ENCODE measurements at places on chromosomes 16 and 17.

GRCh38 chr16:75948441-75948840, 222.2 kb upstream of the CPHXL start:
- DNase-seq = no peak

GRCh38 chr16:72092832-72093447, 480 bp downstream of the TXNL4B start:
- DNase-seq = no peak

DNA sequence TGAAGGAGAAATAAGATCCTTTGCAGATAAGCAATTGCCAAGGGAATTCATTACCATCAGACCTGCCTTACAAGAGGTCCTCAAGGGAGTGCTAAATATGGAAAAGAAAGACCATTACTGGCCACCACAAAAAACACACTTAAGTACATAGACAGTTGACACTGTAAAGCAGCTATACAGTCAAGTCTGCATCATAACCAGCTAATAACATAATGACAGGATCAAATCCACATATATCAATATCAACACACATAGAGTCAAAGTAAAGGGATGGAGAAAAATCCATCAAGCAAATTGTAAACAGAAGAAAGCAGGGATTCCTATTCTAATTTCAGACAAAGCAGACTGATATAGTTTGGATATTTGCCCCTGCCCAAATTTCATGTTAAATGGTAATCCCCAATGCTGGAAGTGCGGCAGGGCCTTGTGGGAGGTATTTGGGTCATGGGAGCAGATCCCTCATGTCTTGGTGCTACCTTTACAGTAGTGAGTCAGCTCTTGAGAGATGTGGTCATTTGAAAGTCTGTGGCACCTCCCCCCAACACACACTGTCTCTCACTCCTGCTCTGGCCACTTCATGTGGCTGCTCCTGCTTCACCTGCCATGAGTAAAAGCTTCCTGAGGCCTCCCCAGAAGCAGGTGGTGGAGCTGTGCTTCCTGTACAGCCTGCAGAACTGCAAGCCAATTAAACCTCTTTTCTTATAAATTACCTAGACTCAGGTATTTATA, 32.8 kb downstream of the TANC2 start:
- no peak for DNase-seq

DNA sequence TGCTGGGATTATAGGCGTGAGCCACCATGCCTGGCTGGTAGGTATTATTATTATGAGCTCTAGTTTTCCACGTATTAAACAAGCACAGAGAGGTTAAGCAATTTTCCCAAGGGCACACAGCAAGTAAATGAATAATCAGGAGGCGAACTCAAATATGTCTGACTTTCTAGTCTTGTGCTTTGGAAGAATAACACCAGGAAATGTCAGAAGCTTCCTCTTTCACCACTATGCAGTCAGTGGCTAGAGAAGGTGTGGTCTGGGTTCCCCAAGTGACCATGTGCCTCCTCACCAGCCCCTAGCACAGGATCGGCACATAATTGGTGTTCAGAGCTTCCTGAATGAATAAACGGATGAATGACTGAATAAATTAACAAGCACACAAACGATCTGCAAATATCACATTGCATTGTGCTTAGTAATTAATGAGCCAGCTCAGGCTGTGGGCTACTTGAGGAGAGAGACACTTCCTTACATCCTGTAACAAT, 21.6 kb upstream of the SCNN1B start:
- no peak for DNase-seq

DNA sequence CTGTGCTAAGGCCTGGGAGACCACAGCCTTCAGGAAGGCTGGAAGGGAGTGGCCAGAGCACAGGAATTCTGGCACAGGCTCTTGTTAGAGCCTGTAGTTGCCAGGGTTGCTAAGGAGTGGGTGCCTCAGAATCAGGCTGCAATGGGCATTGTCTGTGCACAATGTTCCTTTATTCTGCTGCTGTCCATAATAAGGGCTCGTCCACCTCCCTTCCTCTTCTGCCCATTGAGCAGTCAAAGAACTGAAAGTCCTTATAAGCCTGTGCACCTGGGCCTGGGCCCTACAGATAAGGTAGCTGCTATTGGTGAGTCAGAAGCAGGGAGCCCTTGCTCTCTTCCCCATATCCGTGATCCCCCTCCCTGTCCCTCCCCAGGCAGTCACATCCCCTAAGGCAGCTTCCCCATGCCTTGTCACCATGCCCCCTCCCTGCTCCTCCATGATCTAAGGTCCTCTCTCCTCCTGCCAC, 5.4 kb upstream of the CNGB1 start:
- no peak for DNase-seq

DNA sequence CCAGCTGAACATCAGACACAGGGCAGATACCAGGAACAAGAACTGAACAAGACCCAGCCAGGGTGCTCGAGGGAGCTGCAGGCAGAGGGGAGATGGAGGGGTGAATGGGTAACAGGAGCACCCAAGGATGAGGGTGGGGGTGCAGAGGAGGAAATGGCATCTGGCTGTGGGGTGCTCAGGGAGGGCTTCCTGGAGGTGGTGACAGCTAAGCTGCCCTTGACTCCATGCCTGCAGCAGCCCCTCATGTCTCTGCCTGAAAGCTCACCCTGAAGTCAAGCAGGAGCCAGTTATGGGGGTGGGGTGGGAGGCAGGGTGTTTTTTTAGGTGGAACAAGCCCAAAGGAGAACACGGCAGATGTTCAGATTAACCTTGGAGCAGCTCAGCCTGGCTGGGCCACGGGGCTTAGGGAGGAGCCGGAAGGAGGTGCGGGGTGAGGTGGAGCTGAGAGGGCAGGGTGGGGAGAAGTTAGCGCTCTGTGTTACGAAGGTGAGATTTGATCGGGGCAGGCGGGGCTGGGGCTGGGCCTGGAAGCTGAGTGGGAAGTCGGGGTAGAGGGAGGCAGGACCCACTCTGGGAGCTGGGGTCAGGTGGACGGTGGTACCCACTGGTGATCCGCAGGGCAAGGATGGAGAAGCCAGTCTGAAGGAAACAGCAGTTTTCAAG, 143.0 kb downstream of the ENGASE start:
- no peak for DNase-seq
